ENCODE measurements at places on chromosomes 2 and 18. TPM values are rescaled to one million over a fixed set of nuclear protein-coding genes. Genes with fewer than 3 reads are reported as not detected.

The ALK gene
- total RNA-seq = 0.34 TPM

The TEX44 gene
- total RNA-seq = not detected

The TAF4B gene
- total RNA-seq = 13.9 TPM

The TNFAIP6 gene
- 0.16 TPM for total RNA-seq

The EPAS1 gene
- total RNA-seq = 3.8 TPM

The IL36B gene
- not detected for total RNA-seq

The ANKRD44 gene
- total RNA-seq = 18.2 TPM
